ENCODE measurements at places on chromosomes 11 and 22.

DNA sequence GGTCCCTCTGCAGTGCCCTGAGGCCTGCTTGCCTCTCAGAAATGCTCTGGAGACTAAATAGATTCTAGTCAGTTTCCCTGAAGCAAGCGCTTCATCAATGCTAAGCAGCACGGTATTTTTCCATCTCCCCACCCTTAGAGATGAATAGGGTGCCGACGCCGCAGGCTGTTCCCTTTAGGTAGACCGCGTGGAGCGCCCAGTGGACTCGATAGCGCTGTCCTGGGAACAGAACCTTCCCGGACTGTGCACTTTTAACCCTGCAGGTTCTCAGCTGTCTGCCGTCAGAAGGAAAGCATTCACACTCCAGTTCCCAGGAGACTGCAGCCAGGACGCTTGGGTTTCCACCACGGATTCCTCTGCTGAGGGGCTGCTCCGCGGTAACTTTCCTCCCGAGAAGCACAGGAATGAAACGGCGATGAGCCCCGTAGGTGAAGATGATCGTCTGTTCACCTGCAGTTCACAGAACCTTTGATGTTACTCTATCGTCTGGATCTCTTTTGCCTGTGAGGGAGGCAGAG, 9.1 kb upstream of the KCNJ1 start:
- no peak for DNase-seq

DNA sequence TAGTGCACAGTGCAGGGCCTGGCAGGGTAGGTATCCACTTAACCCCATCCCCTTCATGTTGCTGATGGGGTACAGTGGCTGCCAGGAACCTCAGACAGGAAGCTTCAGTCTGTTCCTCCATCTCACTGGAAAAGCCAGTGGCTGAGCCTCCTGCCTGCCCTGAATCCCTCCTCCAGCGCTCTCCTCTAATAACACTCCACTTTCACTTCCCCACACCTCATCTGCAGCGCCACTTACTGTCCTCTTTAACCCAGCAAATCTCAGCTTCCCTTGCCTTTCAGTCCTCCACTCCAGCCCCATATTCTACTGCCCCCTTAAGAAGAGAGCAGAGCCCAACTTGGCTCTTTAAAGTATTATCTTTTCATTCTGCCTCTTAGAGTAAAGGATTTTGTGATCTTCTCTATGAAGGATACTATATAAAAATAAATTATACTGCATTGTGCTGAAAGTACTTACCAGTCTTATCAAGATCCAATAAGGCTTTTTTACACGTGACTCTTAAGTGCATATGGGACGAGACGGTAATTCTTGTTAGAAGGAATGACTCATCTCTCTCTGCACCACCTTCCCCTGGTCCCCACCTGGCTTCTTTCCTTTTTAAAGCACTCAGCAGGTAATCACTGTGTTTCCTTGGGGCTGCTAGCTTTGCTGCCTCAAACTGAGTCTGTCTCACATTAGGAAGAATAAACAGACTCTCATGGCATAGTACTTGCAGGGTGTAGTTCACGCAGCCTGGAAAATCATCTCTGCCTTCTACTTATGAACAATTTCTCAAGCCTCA, 238.0 kb upstream of the NARS2 start:
- DNase-seq = no peak

DNA sequence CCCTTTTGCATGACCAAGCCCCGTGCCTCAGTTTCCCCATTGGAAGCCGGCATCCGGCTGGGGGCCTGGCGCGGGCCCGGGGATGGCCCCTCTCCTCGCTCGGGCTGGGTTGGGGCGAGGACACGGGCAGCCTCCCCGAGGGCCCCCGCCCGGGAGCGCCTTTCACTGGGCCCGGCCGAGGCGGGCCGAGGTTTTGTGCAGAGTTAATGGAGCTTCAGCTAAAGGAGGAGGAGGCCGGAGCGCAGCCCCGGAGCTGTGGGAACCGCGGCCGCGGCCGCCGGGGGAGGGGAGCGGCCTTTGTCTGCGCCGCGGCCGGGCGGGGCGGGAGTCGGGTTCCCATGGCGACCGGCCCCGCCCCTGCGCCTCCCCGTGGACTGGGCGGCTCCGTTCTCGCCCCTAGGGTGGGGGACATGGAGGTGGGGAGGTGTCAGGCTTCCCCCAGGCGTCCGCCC, 1.4 kb upstream of the MAPK11 start:
- peak; percentile 28 for DNase-seq

DNA sequence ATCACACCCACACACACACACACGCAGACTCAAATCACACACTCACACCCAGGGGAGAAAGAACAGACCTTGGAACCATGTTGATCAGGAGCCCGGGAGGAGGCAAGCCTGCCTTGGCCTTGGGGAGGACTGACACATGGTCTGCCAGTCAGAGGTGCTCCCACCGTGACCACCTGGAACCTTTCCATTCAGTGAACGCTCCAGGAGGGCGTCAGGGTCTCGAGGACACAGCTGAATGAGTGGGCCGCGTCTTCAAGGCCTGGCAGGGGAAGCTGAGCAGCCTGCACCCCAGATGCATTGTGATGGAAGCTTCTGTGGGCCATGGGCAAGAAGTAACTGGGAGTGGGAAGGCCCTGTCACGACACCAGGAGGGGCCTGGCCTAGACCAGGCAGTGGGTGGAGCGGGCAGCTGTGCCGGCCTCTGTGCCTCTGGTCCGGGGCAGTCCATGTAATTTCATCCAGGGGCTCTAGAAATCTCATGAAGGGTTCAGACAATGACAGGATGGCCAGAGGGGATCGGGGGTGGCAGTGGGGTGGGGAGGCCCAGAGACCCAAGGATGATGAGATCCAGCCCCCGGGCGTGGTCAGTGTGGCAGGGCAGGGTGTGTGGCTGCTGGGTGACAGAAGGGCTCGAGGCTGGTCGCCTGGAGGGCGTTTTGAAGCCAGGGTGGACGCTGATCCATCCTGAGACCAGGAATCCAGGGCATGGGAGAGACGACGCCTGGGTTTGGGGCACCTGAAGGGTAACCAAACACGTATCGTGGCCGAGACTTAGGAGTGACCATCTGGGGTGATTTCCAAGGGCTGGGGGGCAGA, 53.7 kb downstream of the IGF2 start:
- DNase-seq = no peak

GRCh38 chr11:115817844-115818468, 313.7 kb upstream of the CADM1 start:
- no peak for DNase-seq

GRCh38 chr11:31107649-31108048, 261.9 kb downstream of the DCDC1 start:
- no peak for DNase-seq

DNA sequence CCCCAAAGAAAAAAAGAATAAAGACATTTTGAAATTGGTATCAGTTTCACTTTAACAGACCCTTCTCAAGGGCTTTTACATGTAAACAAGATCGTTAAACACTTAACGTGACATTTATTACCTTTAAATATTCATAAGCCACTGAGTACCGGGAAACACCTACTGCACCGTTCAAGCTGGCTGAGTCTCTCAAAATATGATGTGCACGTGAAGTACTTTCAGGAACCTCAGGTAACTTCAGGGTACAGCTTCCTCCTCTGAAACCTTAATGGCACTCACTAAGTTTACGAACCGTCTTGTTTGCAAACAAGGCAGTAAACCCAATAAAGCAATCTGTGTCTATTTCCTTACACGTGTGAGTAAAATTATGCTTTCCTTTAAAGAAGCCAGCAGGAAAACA, 105.5 kb upstream of the TENM4 start:
- no peak for DNase-seq
